Epithelial cell of esophagus (primary cell): ENCODE measurements at places on chromosomes 2 and 18.

DNA sequence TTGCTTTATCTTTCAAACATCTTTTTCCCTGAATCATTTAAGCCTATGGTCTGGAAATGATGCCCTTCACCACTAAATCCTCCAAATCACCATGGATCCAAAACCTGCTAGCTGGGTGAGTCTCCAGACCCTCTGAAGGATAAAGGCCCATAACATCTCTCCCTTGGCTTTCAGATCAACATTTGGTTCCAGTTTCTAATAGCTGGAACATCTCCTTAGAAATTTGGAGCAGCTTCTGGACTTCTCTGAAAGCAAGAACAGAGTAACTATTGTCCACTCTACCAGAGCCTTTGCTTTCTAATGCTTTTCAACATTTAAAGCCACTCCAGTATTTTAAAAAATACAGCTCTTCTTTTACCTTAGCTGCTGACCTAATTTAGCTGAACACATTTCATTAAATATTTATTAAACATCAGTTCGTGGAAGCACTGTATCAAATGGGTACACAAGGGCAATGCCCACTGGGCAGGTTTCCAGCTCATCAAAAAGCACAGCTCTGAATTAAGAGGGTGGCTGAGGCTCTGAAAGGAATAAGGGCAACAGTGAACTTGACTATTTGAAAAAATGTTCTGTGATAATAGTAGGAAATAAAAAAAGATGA, 75.3 kb downstream of the GALNT3 start:
- DNase-seq = no peak

DNA sequence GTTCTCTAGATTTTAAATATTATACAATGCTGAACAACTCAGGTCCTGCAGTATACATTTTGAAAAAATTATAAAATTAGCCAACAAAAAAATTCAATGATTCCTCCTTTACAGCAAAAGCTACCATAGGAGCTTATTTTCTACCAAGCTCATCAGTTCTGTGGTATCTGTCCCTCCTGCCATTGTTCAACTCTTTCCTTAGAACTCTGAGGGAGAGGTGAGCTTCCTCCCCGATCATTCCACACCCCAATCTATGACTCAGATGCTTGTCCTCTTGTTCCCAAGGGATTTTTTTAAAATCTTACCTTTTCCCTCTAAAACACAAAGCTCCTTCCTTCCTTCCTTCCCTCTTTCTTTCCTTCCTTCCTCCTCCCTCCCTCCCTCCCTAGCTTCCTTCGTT, 13.5 kb downstream of the DPP4 start:
- DNase-seq = peak; percentile 34

DNA sequence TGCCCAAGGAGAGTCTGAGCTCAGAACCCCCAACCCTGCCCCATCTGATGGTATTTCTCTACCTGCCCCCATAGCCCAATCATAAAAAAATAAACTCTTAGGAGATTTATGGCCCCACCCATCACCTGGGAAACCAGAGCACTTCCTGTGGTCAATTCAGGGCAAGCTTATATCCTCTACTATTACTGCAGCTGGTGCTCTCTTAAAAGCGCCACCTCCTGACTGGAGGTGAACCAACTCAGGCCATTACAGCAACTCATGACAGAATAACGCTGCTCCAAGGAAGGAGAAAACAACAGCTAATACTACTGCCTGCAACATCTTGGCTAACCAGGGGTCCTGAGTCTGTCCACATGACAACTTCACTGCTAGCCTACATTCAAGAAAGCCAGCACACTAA, 195.7 kb downstream of the MTCL1 start:
- DNase-seq = no peak

DNA sequence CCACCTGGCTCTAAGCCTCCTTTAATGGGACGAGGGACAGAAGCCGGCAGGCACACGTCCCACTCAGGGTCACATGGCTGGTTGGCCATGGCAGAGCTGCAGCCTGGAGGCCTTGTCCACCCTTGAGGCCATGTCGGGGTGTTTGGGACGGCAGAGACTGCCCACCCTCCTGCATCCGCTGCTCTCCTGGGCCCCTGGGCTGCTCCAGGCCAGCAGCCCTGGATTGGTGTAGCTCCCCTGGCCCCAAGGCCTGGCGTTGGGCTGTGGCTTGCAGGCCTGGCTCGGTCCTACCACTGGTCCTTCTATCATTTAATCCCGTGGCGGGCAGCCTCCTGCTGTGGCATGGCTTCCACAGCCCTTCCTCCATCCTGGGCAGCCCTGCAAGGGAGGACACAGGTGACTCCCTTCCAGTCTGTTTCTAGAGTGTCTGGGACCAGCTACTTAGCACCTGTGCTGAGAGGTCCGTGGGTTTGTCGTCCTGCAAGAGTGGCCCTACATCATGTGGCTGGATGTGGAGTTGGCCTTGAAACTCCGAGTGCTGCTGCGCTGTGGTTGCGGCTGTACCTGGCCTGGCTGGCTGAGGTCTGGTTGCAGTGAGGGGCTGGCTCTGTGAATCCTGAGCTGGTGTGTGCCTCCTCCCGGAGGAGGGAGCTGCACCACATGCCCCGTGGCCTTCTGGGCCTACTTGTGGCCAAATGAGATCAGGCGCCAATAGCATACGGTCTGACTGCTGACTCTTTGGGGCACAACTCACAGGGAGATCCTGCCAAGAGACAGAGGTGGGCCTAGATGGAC, 67.3 kb downstream of the SH3RF3 start:
- DNase-seq = no peak

DNA sequence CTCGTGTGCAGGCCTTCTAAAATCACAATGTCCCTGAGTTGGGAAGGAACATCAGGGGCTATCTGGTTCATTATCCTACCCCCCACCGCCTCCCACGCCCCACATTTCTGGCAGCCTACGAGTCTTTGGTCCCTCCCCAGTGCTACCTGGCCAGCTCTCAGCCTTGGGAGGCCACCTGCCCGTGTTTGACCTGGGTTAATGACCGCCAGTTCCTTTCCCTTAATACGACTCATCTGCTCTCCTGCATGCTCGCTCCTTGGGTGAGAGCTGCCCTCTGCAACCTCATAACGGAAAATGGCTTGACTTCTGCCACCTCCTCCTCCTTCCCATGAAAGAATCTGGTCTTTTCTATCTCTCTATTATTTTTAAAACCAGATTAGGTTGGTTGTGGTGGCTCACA, 112.5 kb downstream of the NEDD4L start:
- no peak for DNase-seq

DNA sequence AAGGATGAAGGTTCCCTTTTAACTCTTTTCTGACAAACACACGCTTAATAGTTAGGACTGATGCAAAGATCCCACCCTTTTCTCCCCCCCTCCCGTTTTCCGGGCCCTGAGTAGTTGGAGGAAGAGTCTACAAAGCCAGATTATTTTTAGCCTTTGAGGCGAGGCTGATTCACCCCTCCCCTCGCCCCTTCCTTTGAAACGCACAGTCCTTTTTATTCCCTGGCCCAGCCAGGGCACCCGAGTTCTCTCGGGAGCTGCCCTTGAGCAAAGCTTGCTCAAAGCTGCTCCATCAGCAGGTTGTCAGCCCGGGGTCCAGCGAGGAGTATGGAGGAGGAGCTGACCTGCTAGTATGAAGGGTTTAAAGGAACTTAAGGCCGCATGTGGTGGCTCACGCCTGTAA, 47.1 kb upstream of the SPRED2 start:
- no peak for DNase-seq

GRCh38 chr2:106098081-106098480, 96.0 kb downstream of the UXS1 start:
- DNase-seq = peak; percentile 29

- DNase-seq = no peak
These were observed 34.8 kb downstream of the RRM2 start for GRCh38 chr2:10157293-10157692.

DNA sequence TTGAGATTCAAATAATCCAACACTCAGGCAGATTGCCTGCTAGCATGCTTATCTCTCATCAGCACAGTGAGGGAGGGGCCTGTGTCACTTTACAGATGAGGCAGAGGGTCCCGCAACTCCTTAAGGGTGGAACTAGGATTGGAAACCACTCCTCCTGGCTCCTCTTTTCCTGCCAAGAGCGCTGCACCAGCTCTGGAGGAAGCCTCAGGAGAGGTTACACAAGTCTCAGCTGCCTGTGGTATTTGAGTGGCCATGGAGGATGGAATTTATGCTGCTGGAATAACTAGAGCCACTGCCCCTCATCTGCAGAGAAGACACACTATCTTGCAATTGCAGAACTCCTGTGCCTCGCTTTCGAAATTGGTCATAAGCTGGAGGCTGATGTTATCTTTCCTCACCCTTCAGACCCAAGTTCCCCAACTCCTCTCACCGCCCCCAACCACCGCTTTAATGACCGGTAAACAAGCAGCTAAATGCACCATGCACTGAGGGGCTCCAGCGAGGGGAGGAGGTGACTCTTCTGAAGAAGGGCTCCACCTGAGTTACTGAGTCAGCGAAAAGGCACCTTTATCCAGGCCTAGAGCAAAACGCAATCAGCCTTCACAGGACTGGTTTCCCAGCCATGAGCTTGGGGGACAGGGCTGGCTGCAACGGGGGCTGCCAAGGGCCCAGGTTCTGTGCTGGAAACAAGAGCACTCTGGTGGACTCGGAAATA, 245.8 kb downstream of the SOX11 start:
- no peak for DNase-seq

- DNase-seq = peak; percentile 61
These were observed 103.6 kb downstream of the STK39 start for GRCh38 chr2:168143813-168144212.

DNA sequence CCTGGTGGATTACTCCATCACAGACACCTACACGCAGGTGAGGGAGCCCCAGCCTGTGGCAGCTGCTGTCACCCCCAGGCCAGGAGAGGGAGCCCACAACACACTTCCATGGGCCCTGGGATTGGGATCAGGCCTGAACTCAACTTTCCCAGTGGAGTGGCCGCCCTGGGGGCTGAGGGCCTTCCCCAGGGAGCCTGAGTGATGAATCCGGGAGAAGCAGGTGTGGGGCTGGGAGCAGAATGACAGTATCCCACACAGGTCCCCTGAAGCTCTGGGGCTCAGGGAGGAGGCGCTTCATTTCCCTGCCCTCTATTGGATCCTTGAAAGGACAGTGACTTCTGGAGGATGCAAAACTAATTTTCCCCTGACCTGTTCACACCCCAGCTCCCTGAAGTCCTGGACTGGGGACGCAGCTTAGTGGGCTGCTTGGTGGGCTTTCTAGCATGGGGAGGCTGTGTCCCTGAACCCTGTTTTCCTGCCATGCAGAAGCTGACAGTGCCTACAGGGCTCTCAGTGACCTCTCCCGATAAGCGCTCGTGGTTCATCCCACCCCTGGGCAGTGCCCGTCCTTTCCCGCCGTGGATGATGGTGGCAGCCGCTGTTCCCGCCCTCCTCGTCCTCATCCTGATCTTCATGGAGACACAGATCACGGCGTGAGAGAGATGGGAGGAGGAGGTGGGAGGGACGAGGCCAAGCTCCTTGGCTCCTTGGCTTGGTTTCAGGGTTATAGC, 11.0 kb downstream of the SLC4A3 start:
- DNase-seq = peak; percentile 33

- DNase-seq = no peak
These were observed 65.0 kb downstream of the NYAP2 start for GRCh38 chr2:225464346-225465025.

GRCh38 chr2:2291500-2292260, 39.4 kb downstream of the MYT1L start:
- no peak for DNase-seq

DNA sequence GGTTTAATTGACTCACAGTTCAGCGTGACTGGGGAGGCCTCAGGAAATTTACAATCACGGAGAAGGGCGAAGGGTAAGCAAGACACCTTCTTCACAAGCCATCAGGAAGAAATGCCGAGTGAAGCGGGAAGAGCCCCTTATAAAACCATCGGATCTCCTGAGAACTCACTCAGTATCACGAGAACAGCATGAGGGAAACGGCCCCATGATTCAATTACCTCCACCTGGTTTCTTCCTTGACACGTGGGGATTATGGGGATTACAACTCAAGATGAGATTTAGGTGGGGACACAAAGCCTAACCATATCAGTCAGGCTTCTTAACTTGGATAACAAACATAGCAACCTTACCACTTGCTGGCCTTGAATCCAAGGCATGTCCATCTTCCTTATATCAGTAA, 289.0 kb upstream of the STON1 start:
- DNase-seq = no peak

DNA sequence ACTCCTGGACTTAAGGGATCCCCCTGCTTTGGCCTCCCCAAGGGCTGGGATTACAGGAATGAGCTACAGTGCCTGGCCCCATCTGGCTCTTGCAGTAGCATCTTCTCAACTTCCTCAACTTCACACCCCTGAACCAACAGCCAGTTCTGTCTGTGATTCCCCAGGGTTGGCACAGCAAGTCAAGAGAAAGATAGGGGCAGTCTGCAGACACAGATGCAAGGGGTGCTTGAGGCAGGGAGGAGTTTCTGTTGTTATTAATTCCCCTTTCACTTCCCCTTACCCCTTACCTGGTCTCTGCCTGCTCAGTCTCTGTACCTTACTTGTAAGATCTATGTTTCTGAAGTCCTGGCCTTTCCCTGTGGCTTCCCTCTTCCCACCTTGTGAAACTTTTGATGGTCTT, 54.1 kb upstream of the MEX3C start:
- DNase-seq = no peak

DNA sequence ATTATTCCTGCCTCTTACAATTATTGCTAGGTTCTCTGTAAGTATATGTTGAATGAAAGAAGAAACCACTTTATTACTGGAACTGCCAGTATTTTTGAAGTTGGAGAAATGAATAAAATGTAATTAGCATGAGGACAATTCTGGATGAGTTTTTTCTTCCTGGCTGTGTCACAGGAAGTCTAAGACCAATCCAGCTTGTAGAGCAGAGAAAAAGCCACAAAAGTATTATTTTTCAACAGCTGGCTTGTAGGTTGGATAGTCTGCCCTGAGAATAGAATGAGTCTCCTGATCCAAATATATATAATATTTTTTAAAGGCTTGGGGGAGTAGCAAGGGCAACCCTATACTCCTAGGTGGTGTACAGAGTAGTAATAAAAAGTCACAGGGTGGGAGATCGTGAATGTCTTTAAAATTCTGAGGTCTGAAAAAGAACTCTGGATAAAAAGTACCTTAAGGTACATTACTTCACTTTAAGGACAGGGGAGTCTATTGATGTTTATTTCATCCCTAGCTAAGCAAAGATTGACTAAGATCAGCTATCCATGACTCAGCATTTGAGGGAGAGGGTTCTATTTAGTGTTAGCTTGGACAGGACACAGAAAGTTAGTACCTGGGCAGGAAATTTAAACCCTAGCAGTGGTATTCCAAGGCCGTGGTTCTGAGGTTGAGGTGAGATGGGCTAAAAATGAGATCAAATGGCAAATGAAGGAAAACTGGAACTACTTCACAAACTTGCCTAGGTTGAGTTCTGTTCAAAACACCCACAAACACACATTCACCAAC, 31.7 kb downstream of the SLC40A1 start:
- DNase-seq = peak; percentile 40

GRCh38 chr18:39435209-39435608, 1869.6 kb upstream of the CELF4 start:
- no peak for DNase-seq
